Peyer's patch (tissue), 4 donors: ENCODE measurements at places on chromosomes 4 and X.
A peak's percentile ranks its signal among the peaks of the same experiment; 100 is the strongest.

DNA sequence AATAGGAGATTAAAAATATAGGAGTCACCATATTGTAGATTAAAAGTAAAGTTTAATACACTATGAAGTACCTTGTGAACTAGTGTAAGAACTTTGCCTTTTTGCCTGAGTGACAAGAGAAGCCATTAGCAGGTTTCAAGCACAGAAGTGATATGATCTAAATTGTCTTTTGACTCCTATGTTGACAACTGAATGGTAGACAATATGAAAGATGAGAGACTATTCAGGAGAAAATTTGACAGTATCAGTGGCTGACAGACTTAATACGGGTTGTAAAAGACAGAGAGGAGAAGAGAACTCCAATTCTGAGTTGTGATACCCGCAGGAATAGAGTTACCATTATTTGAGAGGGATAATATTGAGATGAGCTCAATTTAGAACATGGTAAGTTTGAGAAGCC lies 1259.8 kb downstream of the PCDH7 start:
- DNase-seq: no peak

GRCh38 chr4:122244764-122245163 lies 92.6 kb downstream of the BLTP1 start:
- no peak for DNase-seq

DNA sequence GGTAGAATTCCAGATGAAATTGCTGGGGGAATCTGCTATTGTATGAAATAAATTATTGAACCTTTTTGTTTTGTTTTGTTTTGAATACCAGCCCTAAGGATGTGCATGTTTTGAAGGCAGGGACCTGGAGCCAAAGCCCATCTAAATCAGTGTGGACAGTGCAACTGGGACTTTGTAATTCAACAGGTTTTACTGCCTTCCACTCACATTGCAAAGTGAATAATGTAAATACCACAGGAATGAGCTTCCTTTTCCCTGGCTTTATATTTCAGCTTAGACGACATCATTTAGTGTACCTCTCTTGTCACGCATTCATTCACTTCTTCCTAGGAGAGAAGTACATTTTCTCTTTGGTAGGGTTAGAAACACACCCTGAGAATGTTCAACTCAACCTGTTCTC lies 795.0 kb downstream of the CENPC start:
- DNase-seq: no peak

- no peak for DNase-seq
Observed at GRCh38 chrX:538311-538710, 92.3 kb upstream of the SHOX start.

- DNase-seq: peak; percentile 80
Observed at GRCh38 chr4:184347251-184348239, 126.8 kb downstream of the IRF2 start.

- DNase-seq: no peak
Observed at GRCh38 chrX:153598541-153599191, at the start of gene CCNQ. Gene CCNQ, minus strand, starts transcription at chrX:153599139. Its CDS starts 66 bp downstream, at chrX:153599073.

DNA sequence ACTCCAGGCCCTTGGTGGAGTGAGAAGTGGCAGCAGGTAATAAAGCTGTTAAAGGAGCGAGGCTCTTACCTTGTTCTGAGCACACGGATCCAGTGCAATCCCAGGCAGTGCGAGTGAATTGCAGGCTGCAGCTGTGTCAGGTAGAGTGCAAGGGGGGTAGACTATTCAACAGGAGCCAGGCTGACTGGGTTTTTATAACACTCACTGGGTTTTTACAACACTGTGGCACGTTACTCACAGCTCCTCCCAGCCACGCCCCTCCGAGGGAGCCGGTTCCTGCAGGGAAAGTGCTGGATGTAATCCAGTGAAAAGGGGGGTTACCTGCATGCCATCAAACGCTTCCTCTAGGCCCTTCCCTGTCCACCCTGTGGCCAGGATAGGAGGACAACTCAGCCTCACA lies 358 bp downstream of the FGFBP1 start:
- DNase-seq: peak; percentile 86

GRCh38 chr4:122806981-122807679 lies 19.5 kb upstream of the FGF2 start:
- DNase-seq: no peak

DNA sequence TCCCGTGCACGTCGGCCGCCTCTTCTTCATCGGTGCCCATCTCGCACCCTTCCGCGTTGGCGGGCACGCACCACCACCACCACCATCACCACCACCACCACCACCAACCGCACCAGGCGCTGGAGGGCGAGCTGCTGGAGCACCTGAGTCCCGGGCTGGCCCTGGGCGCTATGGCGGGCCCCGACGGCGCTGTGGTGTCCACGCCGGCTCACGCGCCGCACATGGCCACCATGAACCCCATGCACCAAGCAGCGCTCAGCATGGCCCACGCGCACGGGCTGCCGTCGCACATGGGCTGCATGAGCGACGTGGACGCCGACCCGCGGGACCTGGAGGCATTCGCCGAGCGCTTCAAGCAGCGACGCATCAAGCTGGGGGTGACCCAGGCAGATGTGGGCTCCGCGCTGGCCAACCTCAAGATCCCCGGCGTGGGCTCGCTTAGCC lies 1.4 kb downstream of the POU4F2 start:
- no peak for DNase-seq

DNA sequence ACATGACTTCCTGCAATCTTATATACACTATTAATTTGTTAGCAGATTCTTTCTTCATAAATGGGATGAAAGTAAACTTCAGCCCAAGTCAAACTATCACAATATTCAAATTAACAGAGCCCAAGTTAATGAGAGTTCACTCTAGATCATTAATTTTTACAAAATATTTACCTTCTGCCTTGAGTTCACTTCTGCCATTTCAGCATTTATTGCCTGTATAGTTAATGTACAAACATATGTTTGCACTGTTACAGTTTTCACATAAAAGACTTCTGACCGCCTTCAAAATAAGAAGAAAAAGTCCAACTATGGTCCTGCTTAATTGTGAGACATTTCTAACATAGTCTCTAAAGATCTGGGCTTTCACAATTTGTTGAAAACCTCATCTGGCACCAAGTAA lies 46.9 kb downstream of the GPC3 start:
- DNase-seq: no peak

- no peak for DNase-seq
Observed at GRCh38 chr4:20428436-20429160, 176.9 kb downstream of the SLIT2 start.
